ENCODE measurements at places on chromosomes 1 and 21.

- DNase-seq: no peak
Observed at GRCh38 chr1:115643666-115644065, 1.9 kb downstream of the VANGL1 start.

DNA sequence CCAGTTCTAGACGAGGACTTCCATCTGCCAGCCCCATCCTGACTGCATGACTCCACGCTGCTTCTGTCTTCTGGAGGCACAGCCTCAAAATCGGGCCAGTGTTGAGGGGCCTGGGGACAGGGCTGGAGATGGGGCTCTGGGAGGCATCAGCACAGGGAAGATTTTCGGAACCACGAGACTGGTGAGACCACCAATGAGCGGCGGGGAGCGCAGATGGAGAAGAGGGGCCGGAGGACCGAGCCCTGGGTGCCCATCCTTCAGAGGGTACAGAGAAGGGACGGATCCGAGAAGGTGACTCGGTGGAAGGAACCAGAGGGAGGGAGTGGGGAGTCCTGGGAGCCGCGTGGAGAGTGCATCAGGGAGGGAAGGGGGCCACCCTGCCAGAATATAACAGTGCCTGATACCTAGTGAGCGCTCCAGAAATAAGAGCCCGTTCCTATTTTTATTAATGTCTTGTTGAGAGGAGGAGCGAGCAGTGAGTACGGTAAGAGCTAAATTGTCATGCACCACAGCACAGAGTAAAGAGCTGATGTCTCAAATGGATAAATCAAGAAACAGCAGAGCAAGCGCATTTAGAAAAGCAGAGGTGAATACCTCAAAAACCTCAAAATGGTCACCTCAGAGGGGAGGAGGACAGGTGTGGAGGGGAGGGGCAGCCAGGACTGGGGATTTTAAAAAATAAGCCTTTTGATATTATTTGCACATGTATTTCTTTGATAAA, 26.2 kb upstream of the KIF26B start:
- DNase-seq: no peak

- DNase-seq: no peak
Observed at GRCh38 chr1:239817276-239817675, 274.4 kb upstream of the FMN2 start.

DNA sequence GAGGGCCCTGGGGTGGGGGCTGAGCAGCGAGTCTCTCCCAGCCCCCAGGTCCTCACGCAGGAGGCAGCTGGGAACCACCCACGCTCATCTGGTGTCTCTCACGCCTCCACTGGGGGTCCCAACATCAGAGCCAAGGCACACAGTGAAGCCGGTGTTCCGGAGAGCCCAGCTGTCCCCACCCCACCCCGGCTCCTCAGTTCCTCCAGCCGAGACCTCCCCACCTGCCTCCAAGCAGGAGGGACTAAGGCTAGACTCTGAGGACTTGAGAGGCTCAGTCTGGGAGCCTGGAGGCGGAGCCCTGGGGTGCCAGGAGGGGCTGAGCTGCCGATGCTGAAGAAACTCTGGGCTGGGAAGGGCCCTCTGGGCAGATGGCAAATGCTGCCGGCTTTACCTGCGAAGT, 1.6 kb upstream of the HPCA start:
- DNase-seq: no peak

DNA sequence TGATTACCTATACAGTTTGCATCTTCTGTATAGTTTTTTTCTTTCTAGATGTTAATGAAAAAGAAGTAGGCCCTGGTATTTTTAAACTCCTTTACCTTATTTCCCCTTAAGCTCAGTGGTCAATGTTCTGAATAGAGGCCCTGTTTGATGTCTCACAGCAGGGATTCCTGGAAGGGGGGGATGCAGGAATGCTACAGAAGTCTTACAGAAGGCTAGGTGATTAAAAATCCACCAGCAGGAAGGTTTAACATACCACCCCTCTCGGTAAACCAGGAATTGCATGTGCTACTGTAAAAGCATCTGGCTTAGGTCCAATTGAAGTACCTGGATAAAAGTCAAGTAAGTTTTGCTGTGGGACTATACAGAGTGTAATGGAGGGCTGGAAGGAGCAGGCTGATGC, 78.3 kb downstream of the NOS1AP start:
- no peak for DNase-seq

DNA sequence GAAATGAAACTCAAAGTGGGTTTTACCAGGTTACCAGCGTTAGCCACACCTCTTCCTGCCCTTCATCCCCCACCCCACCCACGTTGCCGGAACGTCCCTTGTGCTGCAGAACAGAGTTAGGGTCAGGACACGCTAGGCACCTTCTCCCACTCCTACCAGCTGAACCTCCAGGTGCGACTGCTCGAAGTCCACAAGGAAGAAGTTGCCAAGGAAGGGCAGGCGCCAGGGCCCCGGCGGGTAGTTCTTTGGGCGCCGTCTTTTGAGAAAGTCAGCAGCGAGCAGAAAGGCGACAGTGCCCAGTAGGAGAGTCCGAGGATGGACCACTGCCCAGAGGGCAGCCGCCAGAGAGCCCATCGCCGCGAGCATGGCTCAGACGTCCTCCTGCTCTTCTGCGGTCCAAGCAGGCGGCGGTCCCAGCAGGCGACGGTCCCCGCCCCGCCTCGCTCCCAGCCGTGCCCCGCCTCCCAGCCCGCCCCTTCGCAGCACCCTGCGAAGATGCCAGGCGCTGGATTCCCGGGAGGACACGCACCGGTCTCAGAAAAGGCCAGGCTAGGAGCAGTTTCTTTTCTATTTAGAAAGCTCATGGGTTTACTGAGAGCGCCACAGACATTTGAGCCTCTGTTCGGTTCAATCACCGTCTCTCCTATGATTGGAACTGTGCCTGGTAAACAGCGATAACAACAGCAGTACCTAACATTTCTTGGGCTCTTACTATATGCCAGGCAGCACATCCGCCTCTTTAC, at the start of gene CYP2J2:
Gene CYP2J2 (minus strand): TSS at position 393 of the 743 bp plus-strand sequence. CDS start 27 bp downstream, at position 366.
- peak; percentile 67 for DNase-seq

DNA sequence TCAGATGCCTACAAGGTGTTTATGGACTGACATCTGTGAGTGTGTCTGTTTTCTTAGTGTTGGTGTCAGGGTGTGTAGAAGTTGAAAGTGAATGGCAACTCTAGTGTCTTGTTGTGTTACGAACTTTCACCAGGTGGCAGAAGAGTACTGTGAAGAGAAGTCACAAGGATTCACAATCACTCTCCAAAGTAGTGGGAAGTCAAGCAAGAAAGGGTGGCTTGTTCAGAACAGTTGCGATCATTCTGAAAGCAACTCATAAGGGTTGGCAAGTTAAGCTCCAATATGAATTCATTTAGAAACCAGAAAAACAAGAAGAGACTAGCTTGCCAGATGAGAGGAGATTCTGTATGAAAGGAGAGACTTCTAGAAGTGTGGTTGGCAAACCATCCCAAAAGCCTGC, 86.1 kb downstream of the FASLG start:
- DNase-seq: no peak

GRCh38 chr1:93705892-93706500, 24.4 kb upstream of the BCAR3 start:
- DNase-seq: no peak

DNA sequence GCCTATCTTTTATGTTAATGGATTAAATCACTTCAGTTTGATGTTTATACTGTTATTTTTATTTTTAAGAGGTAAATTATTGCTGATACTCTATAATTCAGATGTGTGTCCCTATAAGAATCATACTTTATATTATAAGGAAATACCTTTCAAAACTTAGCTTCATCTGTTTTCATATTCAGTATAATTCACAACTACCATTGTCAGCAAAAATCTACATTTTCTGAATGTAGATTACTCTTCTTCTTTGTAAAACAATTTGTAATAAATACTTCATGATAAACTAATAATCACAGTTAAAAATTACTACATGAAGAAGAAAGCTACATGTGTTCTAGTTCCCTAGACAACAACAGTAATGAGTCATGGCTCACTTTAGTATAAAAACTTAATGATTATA, 115.4 kb upstream of the SERTAD4 start:
- DNase-seq: no peak

DNA sequence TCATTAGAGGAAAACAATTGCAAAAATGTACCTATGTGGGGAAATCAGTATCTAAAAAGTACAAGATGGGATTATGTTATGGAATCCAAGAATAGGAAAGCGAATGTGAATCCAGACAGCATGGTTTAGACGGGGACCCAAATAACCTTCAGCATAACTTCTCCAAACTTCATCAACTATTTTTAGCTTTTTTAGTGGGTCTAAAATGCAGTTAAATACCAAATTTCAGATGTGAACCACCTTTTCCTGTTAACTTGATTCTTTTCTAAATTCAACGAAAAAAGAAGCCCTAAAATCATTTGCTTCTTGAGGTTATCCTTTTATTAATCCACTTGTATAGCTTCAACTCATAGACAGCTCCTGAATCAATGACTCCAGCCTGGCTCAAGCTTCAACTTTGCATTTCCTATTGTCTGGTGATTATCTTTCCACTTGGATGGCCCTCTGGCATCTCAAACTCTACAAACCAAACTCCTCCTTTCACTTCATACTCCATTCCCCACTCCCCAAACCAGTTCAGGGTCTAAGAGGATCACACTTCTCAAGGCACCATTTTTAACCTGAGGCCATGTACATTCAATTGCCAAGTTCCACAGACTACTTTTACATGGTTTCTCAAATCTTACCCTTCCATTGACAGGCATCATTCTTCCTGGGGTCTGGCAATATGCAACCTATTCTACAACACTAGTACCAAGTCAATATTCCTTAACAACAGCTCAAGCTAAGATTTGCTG, 7.4 kb downstream of the ERRFI1 start:
- DNase-seq: no peak

- DNase-seq: no peak
Observed at GRCh38 chr1:43986712-43987111, 4.7 kb upstream of the CCDC24 start.

GRCh38 chr1:175976865-175977642, 230.0 kb downstream of the COP1 start:
- no peak for DNase-seq

GRCh38 chr1:93672069-93672468, 9.6 kb downstream of the BCAR3 start:
- no peak for DNase-seq

GRCh38 chr1:6185635-6186382, 5.7 kb upstream of the CHD5 start:
- DNase-seq: no peak

- DNase-seq: no peak
Observed at GRCh38 chr1:238710697-238711096, 675.7 kb upstream of the CHRM3 start.

DNA sequence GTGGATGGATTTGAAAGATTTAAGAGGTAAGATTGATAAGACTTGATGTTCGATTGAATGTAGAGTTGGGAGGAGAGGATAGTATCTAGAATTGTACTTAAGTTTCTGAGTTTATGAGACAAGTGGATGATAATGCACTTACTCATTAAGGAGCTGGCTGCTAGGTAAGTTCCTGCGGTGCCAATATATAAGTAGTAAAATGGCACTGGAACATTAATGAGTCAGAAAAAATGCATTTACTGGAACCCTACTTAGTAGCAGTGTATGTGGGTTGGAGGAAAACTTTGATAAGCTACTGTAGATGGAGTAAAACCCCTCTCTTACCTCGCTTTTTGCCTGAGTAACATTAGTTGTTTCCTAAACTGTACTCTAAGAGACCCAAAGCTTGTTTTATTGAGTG, 68.2 kb downstream of the ZFYVE9 start:
- no peak for DNase-seq

DNA sequence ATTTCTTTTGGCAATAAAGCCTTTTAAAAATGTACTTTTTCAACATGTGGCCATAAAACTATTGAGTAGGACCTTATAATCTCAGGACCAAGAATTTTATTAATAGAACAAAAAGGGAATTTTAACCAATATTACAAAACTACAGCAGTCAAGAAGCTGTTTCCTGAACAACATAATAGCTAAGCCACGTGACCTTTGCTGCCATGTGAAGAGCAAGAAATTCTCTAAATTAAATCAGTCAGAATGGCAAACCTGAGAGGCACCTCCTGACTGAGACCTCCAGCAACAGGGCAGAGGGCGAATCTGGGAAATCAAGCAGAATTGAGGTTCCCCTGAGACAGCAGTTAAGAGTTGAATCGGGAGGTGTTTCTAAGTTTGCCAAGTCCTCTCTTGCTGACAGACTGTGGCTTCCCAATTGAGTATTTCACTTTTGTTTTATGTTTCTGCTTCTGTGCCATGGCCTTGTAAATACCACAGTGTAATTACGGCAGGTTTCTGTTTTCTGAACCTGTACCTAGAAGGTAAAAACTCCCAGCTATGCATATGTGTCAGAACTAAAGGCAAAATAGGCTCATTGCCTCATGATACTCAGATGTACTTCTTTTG, 358.4 kb downstream of the NTNG1 start:
- DNase-seq: no peak

- no peak for DNase-seq
Observed at GRCh38 chr1:170097449-170097948, 23.0 kb upstream of the KIFAP3 start.

DNA sequence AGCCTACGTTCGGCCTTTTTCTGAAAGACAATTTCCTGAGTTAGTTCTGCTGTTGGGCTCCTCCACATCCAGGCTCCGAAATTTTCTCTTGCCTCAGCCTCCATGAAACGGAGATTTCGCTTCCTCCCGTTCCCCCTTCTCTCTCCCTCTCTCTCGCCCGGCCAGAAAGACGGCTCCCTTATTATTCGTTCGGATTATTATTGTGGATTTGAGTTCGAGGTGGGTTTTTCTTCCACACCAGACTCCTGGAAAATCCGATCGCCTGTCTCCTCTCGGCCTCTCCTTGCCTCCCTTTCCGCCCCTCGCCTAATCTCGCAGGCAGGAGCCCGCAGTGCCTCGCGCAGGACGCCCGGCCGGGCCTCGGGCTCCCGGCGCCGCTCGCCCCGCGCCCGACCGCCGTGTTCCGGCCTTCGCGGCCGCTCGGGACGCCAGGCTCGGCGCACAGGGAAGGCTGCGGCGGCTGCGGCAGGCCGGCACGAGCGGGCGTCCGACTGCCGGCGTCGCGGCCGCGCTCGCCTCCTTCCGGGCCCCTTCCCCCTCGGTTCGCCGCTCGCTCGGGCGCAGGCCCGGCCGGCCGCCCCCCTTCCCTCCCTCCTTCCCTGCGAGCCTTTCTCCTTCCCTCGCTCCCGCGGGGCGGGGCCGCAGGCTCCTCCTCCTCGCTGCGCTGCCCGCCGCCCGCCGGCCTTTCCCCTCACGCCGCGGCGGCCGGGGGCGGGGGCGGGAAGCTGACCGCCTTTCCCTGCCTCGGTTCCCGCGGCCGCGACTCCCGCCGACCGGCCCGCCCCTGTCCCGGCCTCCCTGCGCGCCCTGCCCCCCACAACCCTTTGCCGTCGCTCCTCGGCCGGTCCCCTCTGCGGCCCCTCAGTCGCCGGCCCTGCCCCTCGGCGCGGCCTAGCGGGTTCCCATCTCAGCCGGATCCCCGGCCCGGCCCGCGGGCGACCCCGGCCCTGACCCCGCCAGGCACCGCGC, at the start of gene ARHGEF11:
Gene ARHGEF11 (minus strand): TSS at position 493 of the 969 bp plus-strand sequence. CDS start 1,412 bp downstream, outside the sequence.
- peak; percentile 52 for DNase-seq

GRCh38 chr1:116942344-116942743, 32.6 kb downstream of the PTGFRN start:
- DNase-seq: no peak

DNA sequence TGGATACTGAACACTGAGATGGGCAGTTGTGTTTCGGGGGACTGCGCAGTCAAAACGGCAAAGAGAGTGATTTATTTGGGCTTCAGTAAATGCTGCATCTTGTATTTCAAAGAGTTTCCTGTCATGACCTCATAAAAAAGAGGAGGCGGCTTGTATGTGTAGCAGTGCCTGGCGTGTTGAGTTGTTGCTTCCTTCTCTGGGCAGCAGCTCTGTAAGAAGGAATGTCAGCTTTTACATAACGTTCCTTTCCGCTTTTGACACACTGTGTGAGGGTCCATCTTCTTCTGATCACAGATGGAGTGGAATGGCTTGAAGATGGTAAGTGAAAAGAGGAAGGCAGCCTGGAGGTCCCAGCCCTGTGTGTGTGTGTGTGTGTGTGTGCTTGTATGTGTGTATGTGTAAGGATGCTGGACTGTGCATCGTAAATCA, 941 bp downstream of the ELAVL4 start:
- DNase-seq: no peak
